ENCODE measurements at places on chromosomes 3 and 15.

DNA sequence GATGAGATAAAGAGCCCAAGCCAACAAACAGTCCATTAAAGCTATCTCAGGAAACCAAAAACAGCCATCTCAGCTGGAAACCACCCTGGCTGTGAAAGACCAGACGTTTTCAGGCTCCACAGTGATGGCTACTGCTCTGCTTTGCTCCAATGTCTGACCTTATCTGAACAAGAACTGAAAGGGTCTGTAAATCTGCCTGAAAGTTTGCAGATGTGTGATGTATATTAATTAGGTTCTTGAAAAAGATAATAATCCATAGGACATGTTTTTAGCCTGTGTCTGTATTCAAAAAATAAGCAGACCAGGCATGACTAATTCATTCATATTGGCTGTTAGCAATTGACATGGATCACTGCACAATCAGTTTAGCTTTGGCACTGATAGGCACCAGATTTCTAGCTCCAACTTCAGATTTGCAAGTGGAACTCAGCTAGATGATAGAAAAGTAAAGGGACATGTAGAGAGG lies 611.4 kb upstream of the NAALADL2 start:
- no peak for DNase-seq

DNA sequence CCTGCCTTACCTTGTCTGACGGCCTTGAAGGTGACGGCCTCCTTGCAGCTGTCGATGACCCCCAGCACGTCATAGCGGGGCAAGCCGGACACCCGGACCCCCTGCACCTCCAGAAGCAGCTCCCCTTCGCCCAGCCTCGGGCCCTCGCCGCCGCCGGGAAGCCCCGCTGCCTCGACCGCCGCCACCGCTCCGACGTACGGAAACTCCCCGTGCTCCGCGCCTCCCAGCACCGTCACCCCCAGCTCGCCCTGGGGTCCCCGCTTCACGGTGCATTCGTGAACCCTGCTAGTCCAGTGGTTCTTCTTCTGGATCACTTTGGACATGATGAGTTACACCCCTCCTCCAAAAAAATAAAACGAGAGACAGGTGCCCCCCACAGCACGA lies 740 bp downstream of the MAGI1 start:
- DNase-seq = no peak

- no peak for DNase-seq
Measured at GRCh38 chr3:2568929-2569328, 470.3 kb downstream of the CNTN4 start.

DNA sequence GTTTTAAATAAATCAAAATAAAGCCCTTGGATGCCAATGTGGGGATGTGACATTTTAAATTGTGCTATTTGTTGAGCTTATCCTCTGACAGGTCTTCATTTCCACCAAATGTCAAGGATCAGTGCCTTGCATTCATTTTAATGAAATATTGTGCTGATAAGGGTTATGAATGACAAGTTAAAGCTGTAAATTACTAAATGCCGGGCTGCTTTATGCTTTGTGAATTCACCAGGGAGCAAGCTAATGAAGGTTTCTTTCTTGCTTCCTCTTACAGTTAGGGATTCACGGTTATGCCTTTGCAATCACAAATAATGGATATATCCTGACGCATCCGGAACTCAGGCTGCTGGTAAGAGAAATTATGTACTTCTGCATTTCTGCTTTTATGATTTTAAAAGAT lies 81.7 kb downstream of the LRTM1 start:
- no peak for DNase-seq

GRCh38 chr3:45125550-45126026 lies 20.6 kb downstream of the CDCP1 start:
- DNase-seq = no peak

Measured in inflammatory macrophage treated with lipopolysaccharide for 1 hour (primary cell).